ENCODE measurements at places on chromosomes 13 and 19.

- DNase-seq = no peak
Observed at GRCh38 chr19:4453232-4454179, 4.1 kb downstream of the UBXN6 start.

DNA sequence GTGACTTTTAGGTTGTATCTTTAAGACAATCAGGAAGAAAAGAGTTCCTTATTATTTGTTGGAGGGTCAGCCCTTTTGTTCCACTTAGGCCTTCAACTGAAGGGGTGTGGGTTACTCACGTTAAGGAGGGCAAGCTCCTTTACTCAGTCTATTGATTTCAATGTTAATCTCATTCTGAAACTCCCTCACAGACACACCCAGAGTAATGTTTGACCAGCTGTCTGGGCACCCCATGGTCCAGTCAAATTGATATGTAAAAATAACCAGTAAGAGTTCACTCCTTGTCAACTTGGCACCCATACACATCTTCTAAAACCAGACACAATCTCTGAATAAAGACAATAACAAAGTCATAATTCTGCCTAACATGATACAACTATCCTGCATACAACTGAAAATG is 292.9 kb downstream of the KLF5 start:
- no peak for DNase-seq

DNA sequence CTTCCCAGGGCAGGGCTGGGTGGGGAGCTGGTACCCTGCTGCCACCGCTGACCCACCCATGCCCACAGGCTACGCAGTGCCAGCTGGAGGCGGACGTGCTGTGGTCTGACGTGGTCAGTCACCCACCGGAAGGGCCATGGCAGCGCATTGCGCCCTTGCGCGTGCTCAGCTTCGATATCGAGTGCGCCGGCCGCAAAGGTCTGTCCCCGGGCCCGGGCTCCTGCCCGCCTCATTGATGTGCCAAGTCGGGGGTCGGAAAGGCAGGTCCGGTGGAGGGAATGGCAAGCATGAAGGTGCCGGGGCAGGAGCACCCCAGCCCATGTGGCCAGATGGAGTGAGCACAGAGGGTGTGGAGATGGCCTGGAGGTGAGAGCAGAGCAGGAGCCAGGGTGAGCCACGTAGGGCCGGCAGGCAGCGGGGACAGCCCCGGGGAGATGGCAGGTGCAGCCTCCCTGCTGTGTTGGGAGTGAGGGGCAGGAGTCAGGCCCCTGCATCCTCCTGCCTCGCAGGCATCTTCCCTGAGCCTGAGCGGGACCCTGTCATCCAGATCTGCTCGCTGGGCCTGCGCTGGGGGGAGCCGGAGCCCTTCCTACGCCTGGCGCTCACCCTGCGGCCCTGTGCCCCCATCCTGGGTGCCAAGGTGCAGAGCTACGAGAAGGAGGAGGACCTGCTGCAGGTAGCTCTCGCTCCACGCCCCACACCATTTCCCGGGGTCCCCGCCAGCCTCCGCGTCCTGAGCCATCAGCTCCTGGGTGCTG is 16.0 kb upstream of the SPIB start:
- DNase-seq = no peak

DNA sequence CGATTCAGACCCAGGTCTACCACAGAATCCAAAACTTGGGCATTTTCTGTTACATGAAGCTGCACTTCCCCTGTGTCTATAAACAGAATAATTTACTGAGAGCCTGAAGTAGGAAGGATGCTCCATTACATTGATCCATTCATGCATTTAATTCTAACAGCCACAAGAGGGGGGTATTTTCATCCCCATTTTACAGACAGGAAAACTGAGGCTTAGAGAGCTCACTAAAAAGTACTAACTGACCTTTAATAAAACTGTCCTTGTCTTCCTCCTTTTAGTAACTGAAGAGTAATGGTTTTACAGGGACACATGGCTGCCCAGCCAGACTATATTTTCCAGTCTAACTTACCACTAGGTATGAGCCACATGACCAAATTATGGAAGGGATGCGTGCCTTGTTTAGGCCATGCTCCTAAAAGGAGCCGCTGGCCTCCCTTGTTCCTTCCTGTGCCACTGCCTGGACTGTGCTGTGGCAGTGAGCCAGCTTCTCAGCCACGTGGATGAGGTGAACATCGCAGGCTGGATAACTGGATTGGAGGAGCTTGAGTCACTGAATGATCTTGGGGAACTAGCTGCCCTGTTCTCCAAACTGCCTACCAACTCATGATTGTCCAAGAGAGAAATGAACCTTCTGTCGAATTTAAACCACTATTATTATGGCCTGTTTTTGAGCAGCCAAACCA is 108.3 kb downstream of the DOCK9 start:
- DNase-seq = no peak

DNA sequence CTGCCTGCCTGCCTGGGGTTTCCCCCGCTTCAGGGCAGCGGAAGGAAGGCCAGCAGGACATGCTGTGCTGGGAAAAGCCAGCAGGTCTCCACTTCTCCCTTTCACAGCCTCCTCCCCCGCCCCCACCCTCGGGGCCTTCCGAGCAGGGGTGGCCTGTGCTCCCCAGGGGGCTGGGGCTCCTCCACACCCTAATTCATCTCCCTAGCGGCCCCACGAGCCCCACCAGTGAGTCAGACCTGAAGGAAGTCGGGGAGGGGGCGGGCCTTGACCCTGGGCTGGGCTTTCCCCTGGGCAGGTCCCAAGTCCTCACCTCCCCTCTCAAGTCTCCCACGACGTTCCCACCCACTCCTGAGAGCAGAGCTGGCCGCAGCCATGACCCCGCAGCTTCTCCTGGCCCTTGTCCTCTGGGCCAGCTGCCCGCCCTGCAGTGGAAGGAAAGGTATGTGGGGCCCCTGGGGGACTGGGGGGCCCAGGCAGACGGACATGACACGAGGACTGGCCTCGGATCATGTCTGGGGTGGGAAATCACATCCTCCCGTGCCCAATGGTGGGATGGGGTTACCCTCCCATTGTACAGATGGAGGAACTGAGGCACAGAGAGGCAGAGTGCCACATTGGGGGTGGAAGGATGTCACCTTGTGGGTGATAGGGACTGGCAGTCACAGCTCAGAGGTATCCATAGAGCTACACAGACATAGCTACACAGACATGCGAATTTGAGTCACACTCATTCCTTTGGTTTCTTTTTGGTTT is at the start of gene EBI3:
Gene EBI3 (plus strand): TSS at position 345 of the 753 bp plus-strand sequence. CDS start 28 bp downstream, at position 373.
- no peak for DNase-seq

DNA sequence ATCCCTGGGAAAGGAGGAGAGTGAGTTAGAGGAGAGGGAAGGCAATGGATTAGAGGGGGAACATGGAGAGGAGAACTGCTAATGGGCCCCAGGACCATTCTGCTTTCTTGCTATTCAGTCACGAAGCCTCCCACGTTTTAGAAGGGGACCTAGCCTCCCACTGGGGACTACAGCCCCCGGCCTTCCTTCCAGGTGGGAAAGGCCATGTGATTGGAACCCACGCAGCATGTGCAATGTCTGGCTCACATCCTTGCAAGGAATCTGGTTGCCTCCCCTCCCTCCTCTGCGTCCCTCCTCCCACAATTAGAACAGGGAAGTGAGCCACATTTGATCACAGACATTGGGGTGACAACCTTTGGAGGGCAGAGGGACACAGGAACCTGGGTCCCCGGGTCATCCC is 22.5 kb upstream of the PLA2G4C start:
- no peak for DNase-seq

DNA sequence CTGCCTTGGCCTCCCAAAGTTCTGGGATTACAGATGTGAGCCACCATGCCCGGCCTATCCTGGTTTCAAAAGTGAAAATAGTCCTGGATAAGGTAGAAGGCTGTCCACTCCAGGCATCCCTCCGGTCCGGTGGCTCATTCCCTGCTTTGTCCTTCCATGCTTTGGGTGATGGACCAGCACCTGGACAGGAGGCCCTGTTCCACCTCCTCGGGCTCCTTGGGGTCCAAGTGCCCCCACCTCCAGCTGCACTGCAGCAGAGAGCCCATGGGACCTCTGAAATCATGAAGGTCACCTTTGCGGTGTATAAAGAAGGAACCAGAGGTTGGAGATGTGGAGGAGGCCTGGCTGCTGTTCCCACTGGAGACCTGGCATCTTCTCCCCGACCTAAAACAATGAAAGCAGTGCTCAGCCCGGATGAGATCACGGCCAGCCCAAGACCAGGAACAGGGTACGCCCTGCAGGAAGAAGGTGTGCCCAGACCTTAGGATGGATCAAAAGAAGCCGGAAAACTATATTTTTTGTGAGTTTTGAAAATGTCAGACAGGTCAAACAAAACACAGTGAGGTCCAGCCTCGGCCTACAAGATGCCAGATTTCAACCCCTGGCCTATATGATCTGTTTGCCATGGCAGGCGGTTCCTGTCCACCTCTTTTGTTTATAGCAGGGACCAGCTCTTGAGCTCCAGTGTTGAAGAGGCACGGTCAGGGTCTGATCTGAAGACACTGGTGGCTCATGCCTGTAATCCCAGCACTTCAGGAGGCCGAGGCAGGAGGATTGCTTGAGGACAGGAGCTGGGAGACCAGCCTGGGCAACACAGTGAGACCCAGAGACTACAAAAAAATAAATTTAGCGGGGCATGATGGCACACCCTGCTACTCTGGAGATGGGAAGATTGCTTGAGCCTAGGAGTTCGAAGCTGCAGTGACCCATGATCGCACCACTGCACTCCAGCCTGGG is 5.8 kb downstream of the LSR start:
- no peak for DNase-seq

- no peak for DNase-seq
Observed at GRCh38 chr19:40445780-40446262, 1.7 kb upstream of the SERTAD3 start.

DNA sequence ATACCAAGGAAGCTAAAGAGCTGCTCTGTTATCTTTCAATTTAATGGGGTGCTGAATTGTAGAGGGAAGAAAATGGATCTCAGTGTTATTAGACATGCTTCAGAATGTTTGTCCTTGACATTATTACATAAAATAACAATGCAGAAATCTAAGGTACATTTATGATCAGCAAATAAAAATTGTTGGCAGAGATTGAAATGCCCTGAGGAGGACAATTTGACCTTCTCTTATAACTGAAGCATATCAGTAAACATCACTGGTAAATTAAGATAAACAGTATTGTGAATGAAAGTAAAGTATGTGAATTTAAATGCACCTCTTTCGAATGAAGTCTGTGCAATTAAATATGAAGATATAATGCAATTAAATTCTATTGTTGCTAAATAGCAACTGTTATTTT is 1362.1 kb upstream of the ATXN8OS start:
- DNase-seq = no peak

- no peak for DNase-seq
Observed at GRCh38 chr13:35744566-35745178, 268.2 kb upstream of the MAB21L1 start.

GRCh38 chr19:53388168-53388567 is 6.8 kb upstream of the ZNF765 start:
- no peak for DNase-seq

GRCh38 chr13:99796175-99796819 is 175.3 kb downstream of the ZIC5 start:
- DNase-seq = no peak

- DNase-seq = no peak
Observed at GRCh38 chr19:32350471-32350865, 5.1 kb downstream of the ZNF507 start.

DNA sequence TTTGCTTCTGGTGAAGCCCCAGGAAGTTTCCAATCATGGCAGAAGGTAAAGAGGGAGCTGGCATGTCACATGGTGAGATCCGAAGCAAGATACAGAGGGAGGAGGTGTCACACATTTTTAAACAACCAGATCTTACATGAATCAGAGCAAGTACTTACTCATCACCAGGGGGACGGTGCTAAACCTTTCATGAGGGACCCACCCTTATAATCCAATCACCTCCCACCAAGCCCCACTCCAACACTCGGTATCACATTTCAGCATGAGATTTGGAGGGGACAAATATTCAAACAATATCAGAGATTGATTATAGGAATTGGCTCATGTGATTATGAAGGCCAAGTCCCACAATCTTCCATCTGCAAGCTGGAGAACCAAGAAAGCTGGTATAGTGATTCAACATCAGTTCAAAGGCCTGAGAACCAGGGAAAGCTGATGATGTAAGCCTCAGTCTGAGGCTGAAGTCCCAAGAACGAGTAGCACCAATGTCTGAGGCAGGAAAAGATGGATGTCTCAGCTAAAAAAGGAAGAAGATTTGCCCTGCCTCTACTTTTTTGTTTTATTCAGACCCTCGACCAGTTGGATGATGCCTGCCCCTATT is 58.6 kb upstream of the WDFY2 start:
- no peak for DNase-seq

GRCh38 chr19:47729468-47729798 is 15.9 kb upstream of the NOP53 start:
- DNase-seq = no peak

DNA sequence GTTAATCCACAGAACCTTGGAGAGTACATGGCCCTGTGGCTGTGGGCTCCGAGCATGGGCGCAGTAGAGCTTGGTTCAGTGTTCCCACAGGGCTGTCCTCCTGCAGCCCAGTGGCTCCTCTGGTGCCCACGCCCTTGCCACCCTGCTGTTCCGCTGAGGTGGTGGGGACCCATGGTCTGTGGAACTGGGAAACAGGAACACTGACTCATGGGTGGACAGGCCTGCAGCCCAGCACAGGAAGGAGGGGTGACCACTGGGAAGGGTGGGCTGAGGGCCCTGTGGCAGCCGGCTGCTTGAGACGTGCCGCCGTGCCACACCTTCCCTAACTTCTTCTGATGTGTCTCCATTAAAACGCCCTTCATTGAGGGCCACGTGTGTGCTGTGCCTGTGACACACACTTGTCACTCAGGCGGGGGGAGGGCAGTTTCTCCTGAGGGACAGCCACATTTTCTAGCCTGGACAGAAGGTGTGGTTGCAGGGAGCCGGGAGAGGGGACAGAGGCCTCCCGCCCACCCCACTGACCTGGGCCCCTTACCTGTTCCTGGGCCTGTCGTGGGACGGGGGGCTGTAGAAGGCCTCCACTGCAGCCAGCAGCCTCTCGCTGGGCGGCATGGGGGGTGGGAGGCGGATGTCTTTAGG is 21.1 kb downstream of the CHERP start:
- DNase-seq = no peak

- DNase-seq = no peak
Observed at GRCh38 chr13:94557684-94558235, 38.2 kb downstream of the TGDS start.

- DNase-seq = no peak
Observed at GRCh38 chr13:71217827-71218226, 649.2 kb downstream of the DACH1 start.

GRCh38 chr19:17553256-17553655 is 2.2 kb upstream of the COLGALT1 start:
- no peak for DNase-seq

DNA sequence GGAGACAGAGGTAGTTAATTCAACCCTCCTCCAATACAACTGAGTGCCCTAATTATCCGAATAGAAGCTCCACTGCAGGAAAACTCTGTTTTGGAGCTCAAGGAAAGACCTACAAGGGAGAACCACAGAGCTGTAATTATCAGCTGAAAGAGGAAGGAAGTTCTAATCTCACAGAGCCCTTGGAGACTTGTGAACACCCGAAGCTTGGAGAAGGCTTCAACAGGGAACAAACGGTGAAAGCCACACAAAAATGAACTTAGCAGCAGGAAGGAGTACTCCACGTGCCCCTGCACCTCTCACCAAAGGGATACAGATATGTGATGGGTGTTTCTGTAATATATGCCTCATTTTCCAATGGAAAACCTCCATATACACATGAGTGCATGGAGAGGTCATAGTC is 61.1 kb downstream of the IRS2 start:
- DNase-seq = no peak

- DNase-seq = no peak
Observed at GRCh38 chr13:44432650-44433049, 59.0 kb downstream of the SERP2 start.
